ENCODE measurements at places on chromosomes 16 and 17. TPM values are rescaled to one million over a fixed set of nuclear protein-coding genes. Genes with fewer than 3 reads are reported as not detected.

TP53TG3D gene
- total RNA-seq: 1.5 TPM

KRT14 gene
- not detected for total RNA-seq

C1QL1 gene
- total RNA-seq: 1.3 TPM

EXOC3L1 gene
- total RNA-seq: 0.26 TPM

EME1 gene
- total RNA-seq: 0.51 TPM

MMP25 gene
- not detected for total RNA-seq

QPRT gene
- 94.0 TPM for total RNA-seq

Data from fibroblast of lung (primary cell).